Activated CD4-positive, alpha-beta T cell treated with anti-CD3 and anti-CD28 coated beads for 36 hours (primary cell): ENCODE measurements at places on chromosomes 7 and 10. TPM values are rescaled to one million over a fixed set of nuclear protein-coding genes. Genes with fewer than 3 reads are reported as not detected.

Gene SFMBT2
- 18.0 TPM for total RNA-seq

Gene HACD1
- total RNA-seq, result 2.2 TPM

Gene CD36
- total RNA-seq, result not detected

Gene AQP1
- total RNA-seq, result 0.25 TPM

Gene GIMAP4
- 109 TPM for total RNA-seq

Gene FEZF1
- total RNA-seq, result not detected

Gene TES
- total RNA-seq, result 84.8 TPM

Gene ADO
- total RNA-seq, result 23.2 TPM

Gene ANKRD30A
- total RNA-seq, result not detected

Gene KAZALD1
- total RNA-seq, result 0.47 TPM

Gene UTF1
- not detected for total RNA-seq

Gene CCDC146
- total RNA-seq, result 1.7 TPM
